ENCODE measurements at places on chromosomes 5 and 9.

GRCh38 chr5:66739951-66740350 is 143.8 kb downstream of the MAST4 start:
- DNase-seq = no peak

GRCh38 chr5:176446884-176447590 is 1.1 kb upstream of the FAF2 start:
- DNase-seq = peak; percentile 5

DNA sequence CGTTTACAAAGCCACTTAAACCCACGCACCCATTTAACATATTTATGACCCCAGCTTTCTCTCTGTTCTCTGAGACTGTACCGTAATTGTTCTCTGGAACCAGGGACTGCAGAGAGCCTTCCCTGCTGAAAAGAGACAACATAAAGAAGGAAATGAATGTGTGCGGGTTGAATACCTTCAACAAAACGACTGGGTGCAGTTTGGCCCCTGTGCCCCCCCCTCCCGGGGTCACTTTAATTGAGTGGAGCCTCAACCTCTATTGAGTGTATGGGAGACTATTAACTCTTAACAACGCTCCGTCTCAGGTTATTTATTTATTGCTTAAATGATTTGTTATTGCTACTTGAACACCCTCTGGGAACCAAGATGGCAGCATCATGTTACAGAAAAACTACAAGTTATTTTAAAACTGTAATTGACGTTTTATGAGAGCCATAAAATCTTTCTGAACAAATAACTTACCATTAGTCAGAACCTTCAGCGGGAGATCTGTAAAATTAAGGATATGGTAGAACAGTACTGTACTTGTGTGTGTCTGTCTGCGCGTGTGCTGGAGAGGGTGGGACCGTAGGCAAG is 70.6 kb downstream of the GAS1 start:
- no peak for DNase-seq

DNA sequence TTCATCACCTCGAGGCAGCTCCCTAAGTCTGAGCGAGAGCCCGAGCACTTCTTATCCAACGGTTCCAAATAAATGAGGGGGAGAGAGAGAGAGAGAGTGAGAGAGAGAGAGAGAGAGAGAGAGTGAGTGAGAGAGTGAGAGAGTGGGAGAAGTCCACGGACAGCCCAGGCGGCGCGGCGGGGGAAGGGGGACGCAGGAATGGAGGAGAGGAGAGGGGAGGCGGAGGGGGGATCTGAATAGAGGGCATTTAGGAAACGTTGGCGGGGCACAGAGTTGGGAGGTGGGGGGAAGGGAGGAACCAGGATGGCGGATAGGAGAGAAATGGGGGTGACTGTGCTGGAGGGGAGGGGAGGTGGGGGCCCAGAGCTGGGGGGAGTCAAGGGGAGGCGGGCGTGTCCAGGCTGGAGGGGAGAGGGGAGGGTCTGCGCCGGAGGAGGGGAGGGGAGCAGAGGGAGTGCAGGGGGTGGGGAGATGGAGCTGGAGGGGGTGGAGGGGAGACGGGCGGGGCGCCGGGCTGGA is 398 bp upstream of the BASP1 start:
- peak; percentile 66 for DNase-seq

GRCh38 chr9:109317311-109317978 is 3.4 kb downstream of the EPB41L4B start:
- no peak for DNase-seq

DNA sequence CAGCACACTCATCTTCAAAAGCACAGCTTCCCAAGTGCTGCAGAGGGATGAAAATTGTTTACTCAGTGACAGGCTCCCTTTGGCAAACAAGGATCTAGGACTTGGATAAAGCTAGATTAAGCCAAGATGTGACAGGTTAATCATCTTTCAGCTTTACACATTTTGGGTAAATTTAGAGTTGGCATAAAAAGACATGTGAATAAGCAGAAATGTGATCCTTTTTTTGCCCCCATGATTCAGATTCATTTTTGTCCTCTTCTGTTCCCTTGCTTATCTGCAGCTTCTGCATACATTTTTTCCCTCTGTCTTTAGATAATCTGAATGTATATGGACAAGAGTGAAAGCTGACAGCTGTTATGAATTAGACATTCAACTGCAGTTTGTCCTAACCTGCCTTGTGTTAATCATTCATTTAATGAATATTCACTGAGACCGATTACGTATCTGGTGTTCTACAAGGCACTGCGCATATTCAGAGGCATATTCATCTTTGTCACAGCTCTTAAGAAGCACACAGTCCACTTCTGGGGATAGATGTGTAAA is 19.6 kb downstream of the ADAMTSL1 start:
- DNase-seq = peak; percentile 43

DNA sequence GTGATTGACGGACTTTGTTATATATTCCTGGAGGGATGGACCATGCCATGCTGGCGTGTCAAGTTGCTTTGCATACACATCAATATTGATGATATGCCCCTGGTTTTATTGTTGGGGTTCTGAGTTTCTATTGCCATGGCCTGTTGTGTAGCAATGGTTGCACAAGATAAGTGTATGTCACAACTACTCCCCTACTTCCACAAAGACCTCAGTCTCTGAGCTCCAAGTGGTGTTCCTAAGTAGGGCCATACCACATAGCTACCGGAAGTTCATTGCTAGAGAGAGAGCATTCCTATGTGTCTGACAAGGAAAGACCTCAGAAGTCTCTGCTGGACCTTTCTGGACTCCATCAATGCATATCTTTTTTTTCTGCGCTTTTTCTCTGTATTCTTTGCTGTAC is 19.8 kb downstream of the TXNDC8 start:
- DNase-seq = no peak
